ENCODE measurements at places on chromosomes 12 and 14. TPM values are rescaled to one million over a fixed set of nuclear protein-coding genes. Genes with fewer than 3 reads are reported as not detected.

Gene ZFYVE21
- 81.8 TPM for polyA plus RNA-seq

Gene MANSC4
- 0.08 TPM for polyA plus RNA-seq

Gene IL22
- polyA plus RNA-seq = not detected

Gene OLR1
- polyA plus RNA-seq = 2.4 TPM

Gene WNT1
- not detected for polyA plus RNA-seq

Gene RNASE3
- polyA plus RNA-seq = not detected

Gene PTGER2
- 8.3 TPM for polyA plus RNA-seq

Gene CLEC4A
- polyA plus RNA-seq = 2.4 TPM

Gene CEBPE
- 0.15 TPM for polyA plus RNA-seq

Gene KRT2
- not detected for polyA plus RNA-seq

Gene FOXA1
- 0.13 TPM for polyA plus RNA-seq

Gene TEX52
- polyA plus RNA-seq = not detected

Gene COX8C
- not detected for polyA plus RNA-seq

Gene SAMD15
- 0.30 TPM for polyA plus RNA-seq

Gene PUS1
- polyA plus RNA-seq = 13.6 TPM

Gene LRRC43
- polyA plus RNA-seq = 0.22 TPM

Gene ANHX
- polyA plus RNA-seq = not detected

Gene SSTR1
- 1.0 TPM for polyA plus RNA-seq

Gene CNIH1
- polyA plus RNA-seq = 67.6 TPM

Gene ZBTB1
- polyA plus RNA-seq = 7.8 TPM

Gene RNF212B
- polyA plus RNA-seq = 0.06 TPM

Gene GALNT8
- polyA plus RNA-seq = 0.79 TPM

Gene TGFB3
- polyA plus RNA-seq = 63.3 TPM

Gene DPF3
- polyA plus RNA-seq = 0.79 TPM

Gene CLEC2A
- polyA plus RNA-seq = not detected

Gene C12orf54
- 0.15 TPM for polyA plus RNA-seq

Gene DENND5B
- 3.3 TPM for polyA plus RNA-seq

Data from adipose tissue (tissue), 3 donors.